Purkinje cell (primary cell): ENCODE measurements at places on chromosomes 6 and 20. TPM values are rescaled to one million over a fixed set of nuclear protein-coding genes. Genes with fewer than 3 reads are reported as not detected.

Gene RIPPLY2
- polyA plus RNA-seq: 45.2 and 54.9 TPM in 2 replicates

Gene COL10A1
- 0.09 and 3.7 TPM in 2 replicates for polyA plus RNA-seq

Gene C2
- polyA plus RNA-seq: 1.2 TPM in 1 of 2 replicates, not detected in the other

Gene KHDC1L
- polyA plus RNA-seq: 1.8 TPM in 1 of 2 replicates, not detected in the other

Gene EPB41L1
- 10.3 and 15.2 TPM in 2 replicates for polyA plus RNA-seq

Gene LST1
- polyA plus RNA-seq: not detected in 2 replicates

Gene TTK
- polyA plus RNA-seq: 0.81 TPM in 1 of 2 replicates, not detected in the other

Gene PGC
- not detected in 2 replicates for polyA plus RNA-seq

Gene BANF2
- polyA plus RNA-seq: 13.3 and 21.1 TPM in 2 replicates

Gene TMEM217
- 0.34 and 4.2 TPM in 2 replicates for polyA plus RNA-seq

Gene SPTLC3
- 0.46 and 1.5 TPM in 2 replicates for polyA plus RNA-seq

Gene PMEPA1
- 0.94 and 1.9 TPM in 2 replicates for polyA plus RNA-seq

Gene DAAM2
- 0.80 TPM in 1 of 2 replicates, not detected in the other for polyA plus RNA-seq

Gene HLA-G
- not detected in 2 replicates for polyA plus RNA-seq

Gene TUBB2B
- 46.3 and 56.3 TPM in 2 replicates for polyA plus RNA-seq

Gene PLN
- 1.0 TPM in 1 of 2 replicates, not detected in the other for polyA plus RNA-seq

Gene MRPL18
- 179 and 190 TPM in 2 replicates for polyA plus RNA-seq

Gene OR11A1
- polyA plus RNA-seq: not detected in 2 replicates

Gene CRISP3
- not detected in 2 replicates for polyA plus RNA-seq

Gene SPATA25
- polyA plus RNA-seq: not detected in 2 replicates

Gene BPIFA1
- polyA plus RNA-seq: not detected in 2 replicates

Gene ATAT1
- 18.2 and 19.7 TPM in 2 replicates for polyA plus RNA-seq

Gene RCAN2
- polyA plus RNA-seq: 92.0 and 111 TPM in 2 replicates

Gene KCNK17
- not detected in 2 replicates for polyA plus RNA-seq

Gene TDRD6
- 2.1 and 3.6 TPM in 2 replicates for polyA plus RNA-seq

Gene RPS10
- 424 and 510 TPM in 2 replicates for polyA plus RNA-seq

Gene CLVS2
- 13.4 and 16.6 TPM in 2 replicates for polyA plus RNA-seq

Gene ENPP5
- 295 and 301 TPM in 2 replicates for polyA plus RNA-seq
